Neural crest cell (in vitro differentiated cells): ENCODE measurements at places on chromosomes 1 and 21. TPM values are rescaled to one million over a fixed set of nuclear protein-coding genes. Genes with fewer than 3 reads are reported as not detected.

Gene SLAMF7
- total RNA-seq = not detected in 2 replicates

Gene PLEKHA6
- 4.0 and 4.5 TPM in 2 replicates for total RNA-seq

Gene RNU1-4
- 2,478 and 3,042 TPM in 2 replicates for total RNA-seq

Gene KRTAP21-2
- not detected in 2 replicates for total RNA-seq

Gene CELSR2
- total RNA-seq = 97.1 and 99.2 TPM in 2 replicates

Gene LYPLAL1
- total RNA-seq = 19.8 and 21.1 TPM in 2 replicates

Gene TNFRSF14
- 0.61 TPM in 2 replicates for total RNA-seq

Gene ETV3L
- total RNA-seq = 0.19 and 0.23 TPM in 2 replicates

Gene SYCP1
- not detected in 2 replicates for total RNA-seq

Gene PLA2G5
- not detected in 2 replicates for total RNA-seq

Gene FNDC5
- total RNA-seq = 26.8 and 28.7 TPM in 2 replicates

Gene SLC25A34
- total RNA-seq = 2.9 and 3.3 TPM in 2 replicates

Gene CHIT1
- total RNA-seq = not detected in 2 replicates

Gene UBL4B
- not detected in 2 replicates for total RNA-seq

Gene TARS2
- 30.0 and 31.1 TPM in 2 replicates for total RNA-seq

Gene TFF2
- not detected in 2 replicates for total RNA-seq

Gene AGMAT
- total RNA-seq = 1.2 and 1.4 TPM in 2 replicates

Gene SLC9C2
- 0.12 TPM in 1 of 2 replicates, not detected in the other for total RNA-seq

Gene LUZP1
- total RNA-seq = 31.3 and 31.4 TPM in 2 replicates

Gene SEC16B
- 1.4 and 2.1 TPM in 2 replicates for total RNA-seq

Gene MSH4
- 0.34 and 0.56 TPM in 2 replicates for total RNA-seq

Gene TM2D1
- 19.3 and 23.9 TPM in 2 replicates for total RNA-seq

Gene COL9A2
- 9.0 and 10.2 TPM in 2 replicates for total RNA-seq

Gene MSTO1
- total RNA-seq = 82.4 and 92.4 TPM in 2 replicates

Gene FCER1G
- 0.93 and 1.6 TPM in 2 replicates for total RNA-seq

Gene DENND1B
- 6.5 and 8.3 TPM in 2 replicates for total RNA-seq
